ENCODE measurements at places on chromosomes 3 and 15. TPM values are rescaled to one million over a fixed set of nuclear protein-coding genes. Genes with fewer than 3 reads are reported as not detected.

GP9 gene
- total RNA-seq, result 0.53 TPM

SLC35G2 gene
- total RNA-seq, result 8.0 TPM

GOLGA6L9 gene
- total RNA-seq, result 3.2 TPM

OR5AC2 gene
- total RNA-seq, result not detected

MFGE8 gene
- total RNA-seq, result 334 TPM

TMC3 gene
- total RNA-seq, result 0.13 TPM

Data from sciatic nerve (tissue), 2 donors.